Kidney (tissue), 22 donors: ENCODE measurements at places on chromosomes 7 and 10.

GRCh38 chr10:3528271-3528670 is 256.7 kb downstream of the KLF6 start:
- DNase-seq = no peak

DNA sequence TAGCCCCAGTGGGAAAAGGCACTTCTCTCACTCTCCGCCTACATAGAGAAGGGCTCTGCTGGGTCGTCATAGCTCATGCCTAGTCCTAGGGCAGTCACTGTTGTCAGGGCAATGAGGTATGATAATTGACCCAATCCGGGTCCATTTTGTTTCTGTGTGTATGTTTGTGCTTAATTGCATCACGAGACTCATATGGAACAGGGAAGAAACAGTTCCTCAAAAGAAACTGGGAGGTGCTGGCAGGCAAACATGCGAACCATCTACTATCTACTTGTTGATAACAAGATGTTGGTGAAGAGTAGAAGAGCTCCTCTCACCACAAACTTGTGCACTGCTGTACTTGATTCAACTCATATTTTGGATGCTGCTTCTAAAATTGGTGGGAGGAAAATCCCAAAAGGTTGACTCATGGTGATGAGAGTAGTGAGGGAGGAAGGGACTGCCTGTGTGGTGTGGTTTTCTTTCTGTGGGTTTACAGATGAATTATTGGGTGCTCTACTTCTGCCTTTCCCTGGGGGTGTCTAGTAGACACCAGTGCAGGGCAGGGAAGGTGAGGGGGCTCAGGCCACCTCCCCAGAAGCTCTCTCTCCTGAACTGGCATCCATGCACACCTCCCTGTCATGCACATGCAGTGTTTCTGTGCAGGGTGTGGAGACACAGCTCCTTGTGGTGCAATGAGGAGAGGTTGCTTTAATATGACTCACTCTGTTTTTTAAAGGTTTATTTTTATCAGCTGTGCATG is 29.4 kb downstream of the LSMEM1 start:
- no peak for DNase-seq

GRCh38 chr10:15146366-15146765 is 22.1 kb downstream of the NMT2 start:
- no peak for DNase-seq

DNA sequence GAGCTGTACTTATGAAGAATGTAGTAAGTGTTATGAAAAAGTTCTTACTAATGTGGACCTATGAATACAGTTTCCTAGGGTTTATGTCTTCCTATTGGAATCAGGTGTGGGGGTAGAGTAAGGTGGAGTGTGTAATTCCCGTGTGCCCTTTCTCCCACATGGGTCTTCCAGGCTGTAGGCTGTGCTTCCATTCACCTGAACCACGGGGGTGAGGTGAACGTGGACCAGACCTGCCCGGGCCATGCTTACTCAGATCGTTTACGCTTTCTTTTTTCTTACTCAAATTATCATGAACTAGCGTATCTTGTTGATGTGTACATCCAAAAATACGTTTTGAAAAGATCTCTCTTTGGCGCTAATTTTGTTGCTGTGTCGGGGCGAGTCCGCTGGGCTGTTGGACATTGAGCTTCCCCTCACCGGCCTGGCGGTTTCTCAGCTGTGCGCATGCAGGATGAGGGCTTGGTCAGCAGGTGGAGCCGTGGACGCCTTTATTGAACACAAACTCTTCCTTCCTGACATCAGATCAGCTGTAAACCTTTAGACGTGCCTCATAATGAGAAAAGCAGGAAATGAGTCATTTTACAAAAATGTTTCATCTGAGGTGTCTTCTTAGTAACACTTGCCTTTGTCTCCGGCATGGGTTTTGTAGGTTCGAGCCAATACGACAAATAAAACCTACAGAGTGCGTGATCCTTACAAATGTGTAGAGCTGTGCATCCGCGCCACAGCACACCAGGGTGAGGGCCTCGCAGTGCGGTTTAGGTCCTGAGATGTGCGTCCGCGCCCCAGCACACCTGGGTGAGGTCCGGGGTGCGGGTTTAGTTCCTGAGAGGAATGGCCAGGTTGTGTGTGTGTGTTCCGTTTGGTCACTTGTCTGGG is 53.8 kb downstream of the WDR37 start:
- peak; percentile 86 for DNase-seq

GRCh38 chr10:77421591-77421990 is 216.0 kb downstream of the KCNMA1 start:
- DNase-seq = no peak

DNA sequence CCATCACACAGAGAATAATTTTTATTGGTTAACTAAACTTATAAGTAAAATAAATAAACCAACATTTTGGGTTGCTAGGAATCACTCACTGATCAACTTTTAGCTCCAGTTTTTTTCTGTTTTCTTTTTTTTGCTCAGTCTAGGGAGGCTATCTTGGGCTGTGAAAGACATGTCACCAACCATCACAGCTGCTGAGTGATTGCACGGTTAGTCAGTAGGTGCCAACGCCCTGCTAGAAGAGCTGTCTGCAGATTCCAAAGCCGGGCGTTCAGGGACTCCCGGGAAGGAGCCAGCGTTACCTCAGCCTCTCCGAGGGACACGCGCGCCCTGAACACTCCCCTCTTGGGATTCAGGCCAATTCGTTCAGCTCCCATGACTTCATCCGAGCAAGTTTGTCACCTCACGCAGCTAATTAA is 604 bp upstream of the STAM start:
- peak; percentile 79 for DNase-seq

DNA sequence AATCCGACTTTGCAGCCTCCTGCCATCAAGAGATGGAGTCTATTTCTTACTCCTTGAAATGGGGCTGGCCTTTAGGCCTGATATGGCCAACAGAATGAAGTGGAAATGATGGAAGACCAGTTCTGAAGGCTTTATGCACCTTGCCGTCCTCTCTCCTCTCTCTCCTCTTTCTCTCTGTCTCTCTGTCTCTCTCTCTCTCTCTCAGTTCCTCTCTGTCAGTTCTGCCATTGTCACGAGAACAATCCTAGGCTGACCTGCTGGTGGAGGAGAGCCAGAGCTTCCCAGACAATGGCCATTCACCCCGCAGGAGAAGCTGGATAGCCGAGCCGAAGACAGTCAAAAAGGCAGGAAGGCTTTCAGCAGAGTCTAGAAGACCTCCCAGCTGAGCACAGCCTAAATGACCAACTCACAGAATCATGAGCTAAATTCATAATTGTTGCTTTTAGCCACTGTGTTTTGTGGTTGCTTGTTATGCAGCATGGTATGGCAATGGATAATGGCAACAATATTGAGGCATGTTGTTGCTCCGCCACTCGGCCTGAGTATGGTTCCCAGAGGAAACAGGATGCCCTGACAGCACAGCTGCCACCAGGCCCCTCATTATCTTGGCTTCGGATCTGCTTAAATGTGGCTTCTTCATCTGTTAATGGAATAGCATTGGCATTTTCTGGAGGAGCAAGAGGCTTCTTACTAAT is 35.5 kb downstream of the FRMPD2 start:
- no peak for DNase-seq

DNA sequence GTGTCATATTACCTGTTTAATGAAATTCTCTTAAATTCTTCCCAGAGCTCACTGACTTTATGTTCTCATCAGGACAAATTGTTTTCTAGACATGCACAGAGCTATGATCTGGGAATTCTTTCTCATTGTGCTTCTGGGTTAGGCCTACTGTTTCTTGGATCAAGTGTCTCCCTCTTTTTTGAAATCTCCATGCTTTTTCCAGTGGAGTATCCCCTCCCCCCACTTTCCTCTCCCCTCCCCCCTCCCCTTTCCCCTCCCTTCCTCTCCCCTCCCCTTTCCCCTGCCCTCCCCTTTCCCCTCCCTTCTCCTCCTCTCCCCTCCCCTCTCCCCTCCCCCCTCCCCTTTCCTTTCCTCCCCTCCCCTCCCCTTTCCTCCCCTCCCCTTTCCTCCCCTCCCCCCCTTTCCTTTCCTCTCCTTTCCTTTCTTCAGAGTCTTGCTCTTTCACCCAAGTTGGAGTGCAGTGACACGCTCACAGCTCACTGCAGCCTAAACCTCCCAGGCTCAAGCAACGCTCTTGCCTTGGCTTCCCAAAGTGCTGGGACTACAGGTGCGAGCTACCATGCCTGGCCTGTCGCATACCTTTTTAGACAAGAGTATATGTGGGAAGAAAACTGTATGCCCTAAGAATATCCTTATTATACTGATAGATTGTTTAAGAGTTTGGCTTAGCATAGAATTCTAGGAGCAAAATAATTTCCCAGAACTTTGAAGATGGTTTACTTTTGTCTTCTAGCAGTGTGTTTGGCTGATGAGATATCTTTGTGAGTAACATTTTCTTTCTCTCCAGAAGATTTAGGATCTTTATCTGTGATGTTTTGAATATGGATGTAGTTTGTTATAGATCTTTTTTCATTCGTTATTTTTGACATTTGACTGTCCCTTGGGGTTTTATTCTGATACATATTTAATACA is 2.5 kb downstream of the DYNC2I1 start:
- DNase-seq = peak; percentile 26
